ENCODE measurements at places on chromosomes 1 and 21. TPM values are rescaled to one million over a fixed set of nuclear protein-coding genes. Genes with fewer than 3 reads are reported as not detected.

DNA sequence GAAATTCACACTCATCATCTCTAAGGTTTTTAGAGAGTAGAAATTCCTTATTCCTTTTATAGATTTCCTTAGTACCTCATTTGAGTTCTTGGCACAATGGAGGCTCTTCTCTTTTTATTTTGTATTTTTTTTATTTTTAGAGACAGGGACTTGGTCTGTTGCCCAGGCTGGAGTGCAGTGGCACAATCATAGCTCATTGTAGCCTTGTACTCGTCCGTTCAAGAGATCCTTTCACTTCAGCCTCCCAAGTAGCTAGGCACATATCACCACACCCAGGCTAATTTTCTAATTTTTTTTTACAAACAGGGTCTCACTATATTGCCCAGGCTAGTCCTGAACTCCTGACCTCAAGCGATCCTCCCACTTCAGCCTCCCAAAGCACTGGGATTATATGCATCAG, 29.6 kb downstream of the RGL1 start:
- no peak overlapping the region for H3K4me3 ChIP-seq
- no peak overlapping the region for H3K27ac ChIP-seq
- DNase-seq, result no peak
- no peaks in the 10 kb centered on the region for H3K27me3 ChIP-seq
- peaks cover 7% of the 10 kb centered on the region for H3K4me1 ChIP-seq

- DNase-seq, result no peak
- H3K4me1 ChIP-seq, result peaks cover 6% of the 10 kb centered on the region
- no peaks in the 10 kb centered on the region for H3K27me3 ChIP-seq
- no peaks in the 10 kb centered on the region for H3K36me3 ChIP-seq
- no peak overlapping the region for H3K27ac ChIP-seq
These were observed 141.3 kb downstream of the TNR start for GRCh38 chr1:175602026-175602585.

GRCh38 chr1:50783286-50783685, 176.8 kb downstream of the FAF1 start:
- no peaks in the 10 kb centered on the region for H3K4me1 ChIP-seq
- peak overlapping the region; percentile 17 for H3K4me3 ChIP-seq
- DNase-seq, result no peak
- H3K36me3 ChIP-seq, result no peaks in the 10 kb centered on the region

GRCh38 chr21:41926117-41926806, 27.6 kb downstream of the C2CD2 start:
- no peak for DNase-seq
- peak overlapping the region; percentile 60 for H3K27ac ChIP-seq
- H3K27me3 ChIP-seq, result no peaks in the 10 kb centered on the region
- peaks cover 3% of the 10 kb centered on the region for H3K4me1 ChIP-seq
- no peaks in the 10 kb centered on the region for H3K36me3 ChIP-seq

DNA sequence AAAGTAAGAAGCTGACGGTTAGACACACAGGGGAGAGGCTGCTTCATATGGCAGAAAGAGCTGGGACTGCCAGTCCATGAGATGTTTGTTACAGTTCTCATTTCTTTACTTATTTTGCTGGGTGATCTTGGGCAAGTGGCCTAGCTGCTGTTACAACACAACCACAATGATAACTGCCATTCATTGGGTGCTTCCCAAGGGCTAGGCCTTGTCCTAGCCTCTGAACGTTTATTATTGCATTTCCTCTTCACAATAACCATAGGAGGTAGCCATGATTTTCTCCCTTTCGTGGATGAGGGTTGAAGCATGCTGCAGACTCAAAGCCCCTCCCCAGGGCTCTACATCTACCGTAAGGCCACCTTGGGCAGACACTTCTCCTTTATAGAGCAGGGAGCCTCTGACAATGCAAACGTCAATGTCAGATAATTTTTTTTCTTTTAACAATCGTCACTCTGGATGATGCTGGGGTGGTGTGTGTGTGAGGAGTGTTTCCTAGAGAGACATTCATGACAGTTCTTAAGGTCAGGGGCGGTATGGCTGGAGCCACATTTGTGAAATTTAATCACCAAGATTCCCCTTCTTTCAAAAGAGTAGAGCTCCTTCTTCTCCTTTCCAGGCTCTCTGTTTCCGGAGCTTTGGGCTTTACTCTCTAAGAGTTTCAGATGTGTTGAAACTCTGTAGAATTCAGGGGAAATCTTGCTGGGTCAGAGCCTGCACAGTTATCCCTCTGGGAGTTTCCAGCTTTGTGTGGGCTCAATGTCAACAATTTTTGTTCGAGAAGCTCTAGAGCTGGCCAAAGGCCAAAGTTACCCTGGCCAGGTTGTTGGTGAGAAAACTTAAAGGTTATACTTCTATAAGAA, 138.5 kb upstream of the SGIP1 start:
- H3K4me1 ChIP-seq, result no peaks in the 10 kb centered on the region
- H3K27me3 ChIP-seq, result no peaks in the 10 kb centered on the region
- no peak overlapping the region for H3K27ac ChIP-seq
- no peak overlapping the region for H3K4me3 ChIP-seq
- no peaks in the 10 kb centered on the region for H3K36me3 ChIP-seq

DNA sequence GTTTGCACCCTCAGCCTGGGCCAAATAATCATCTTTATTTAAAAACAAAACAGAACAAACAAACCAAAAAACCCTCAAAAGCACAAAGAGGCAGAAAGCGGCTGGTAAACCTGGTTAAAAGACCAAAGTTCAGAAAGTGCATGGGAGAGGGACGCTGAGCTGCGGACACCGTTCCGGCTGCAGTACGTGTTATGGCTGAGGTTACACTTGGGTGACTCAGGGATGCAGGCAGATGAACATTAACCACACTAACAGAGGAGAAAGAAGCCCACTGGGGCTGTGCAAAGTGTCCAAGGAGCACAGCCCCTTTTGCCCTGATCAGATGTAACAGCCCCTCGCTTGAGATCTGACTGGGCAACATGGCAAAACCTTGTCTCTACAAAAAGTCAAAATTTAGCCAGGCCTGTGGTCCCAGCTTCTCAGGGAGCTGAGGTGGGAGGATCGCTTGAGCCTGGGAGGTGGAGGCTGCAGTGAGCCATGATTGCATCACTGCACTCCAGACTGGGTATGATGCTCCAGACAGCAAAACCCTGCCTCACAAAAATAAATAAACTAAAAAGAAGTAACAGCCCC, 28.3 kb downstream of the GPR157 start:
- H3K27ac ChIP-seq, result no peak overlapping the region
- no peaks in the 10 kb centered on the region for H3K36me3 ChIP-seq
- no peak overlapping the region for H3K4me3 ChIP-seq
- H3K27me3 ChIP-seq, result no peaks in the 10 kb centered on the region
- no peak for DNase-seq

Gene TACSTD2
- not detected for total RNA-seq

- H3K27ac ChIP-seq, result no peak overlapping the region
- no peaks in the 10 kb centered on the region for H3K36me3 ChIP-seq
- peaks cover 48% of the 10 kb centered on the region for H3K27me3 ChIP-seq
- no peaks in the 10 kb centered on the region for H3K4me1 ChIP-seq
- H3K4me3 ChIP-seq, result no peak overlapping the region
These were observed 12.7 kb downstream of the EPHA10 start for GRCh38 chr1:37752213-37752582.

DNA sequence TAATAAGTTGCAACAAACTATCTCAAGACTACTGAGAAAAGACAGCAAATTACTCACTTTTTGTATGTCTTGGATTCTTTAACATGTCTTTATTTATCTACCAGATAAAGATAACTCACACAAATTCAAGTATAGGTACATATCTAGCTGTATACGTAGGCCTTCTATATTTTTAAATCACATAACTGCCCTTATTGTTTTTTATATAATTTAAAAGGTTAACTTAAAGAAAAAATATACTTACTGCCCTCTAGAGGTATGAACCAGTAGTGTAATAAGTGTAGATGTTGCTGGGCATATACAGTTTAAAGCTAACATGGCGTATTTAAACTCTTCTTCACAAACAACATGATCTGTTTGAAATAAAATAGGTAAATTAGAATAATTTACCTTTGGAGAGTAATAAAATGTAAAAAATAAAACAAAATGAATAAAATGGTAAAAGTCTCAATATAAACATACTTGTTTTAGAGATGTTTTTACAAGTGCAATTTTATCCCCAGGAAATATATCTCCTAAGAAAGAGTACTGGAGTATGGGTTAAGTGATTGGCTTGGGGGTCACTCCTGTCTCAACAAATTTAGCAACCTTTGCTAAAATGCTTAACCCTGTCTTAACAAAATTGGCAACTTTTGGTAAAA, 235.2 kb downstream of the KCNT2 start:
- no peaks in the 10 kb centered on the region for H3K27me3 ChIP-seq
- H3K4me1 ChIP-seq, result no peaks in the 10 kb centered on the region
- H3K27ac ChIP-seq, result no peak overlapping the region
- H3K36me3 ChIP-seq, result no peaks in the 10 kb centered on the region
- DNase-seq, result no peak
- no peak overlapping the region for H3K4me3 ChIP-seq

Gene NR5A2
- total RNA-seq, result 0.51 TPM

DNA sequence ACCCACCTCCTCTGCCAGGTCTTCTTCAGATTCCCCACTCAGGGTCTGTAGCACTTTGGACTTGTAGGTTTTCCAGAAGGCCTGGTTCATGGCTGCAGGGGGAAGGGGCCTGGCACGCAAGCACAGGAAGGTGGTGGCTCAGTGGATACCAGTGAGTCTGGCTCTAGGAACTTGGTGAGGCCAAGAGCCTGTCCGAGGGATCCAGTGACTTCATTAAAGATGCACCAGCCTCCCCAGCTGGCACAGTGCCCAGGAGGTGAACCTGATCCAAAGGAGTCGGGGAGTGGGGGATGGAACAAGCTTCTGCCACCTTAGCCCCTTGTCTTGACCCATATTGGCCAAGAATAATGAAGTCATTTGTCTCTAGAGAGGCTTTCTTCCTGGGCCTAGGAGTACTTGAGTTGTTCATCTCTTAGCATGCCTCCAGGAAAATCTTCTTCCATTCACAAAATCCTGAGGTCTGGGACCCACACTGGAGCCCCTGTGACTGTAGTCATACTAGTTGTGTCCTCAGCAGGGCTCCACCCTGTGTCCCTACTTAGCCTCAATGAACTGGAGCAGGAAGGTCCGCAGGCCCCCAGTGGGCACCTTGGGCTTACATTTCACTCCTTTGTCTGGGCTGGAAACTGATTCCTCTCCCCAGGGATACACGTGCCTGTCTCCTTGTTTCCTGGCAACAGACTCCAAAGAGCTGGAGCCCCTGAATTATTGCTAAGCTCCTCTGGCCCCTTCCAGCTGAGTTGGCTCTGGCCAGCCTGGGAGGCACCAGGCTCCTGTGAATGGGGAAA, at the start of gene C1orf232:
C1orf232 (minus strand) TSS at position 554 of the 788 bp plus-strand sequence; CDS start at position 90, 464 bp downstream.
- H3K27me3 ChIP-seq, result no peaks in the 10 kb centered on the region
- H3K4me3 ChIP-seq, result peak within 1 kb of the TSS; percentile 73
- H3K36me3 ChIP-seq, result no peaks in the 10 kb centered on the region
- peak within 1 kb of the TSS; percentile 84 for H3K27ac ChIP-seq
- peaks cover 12% of the 10 kb centered on the region for H3K4me1 ChIP-seq

DNA sequence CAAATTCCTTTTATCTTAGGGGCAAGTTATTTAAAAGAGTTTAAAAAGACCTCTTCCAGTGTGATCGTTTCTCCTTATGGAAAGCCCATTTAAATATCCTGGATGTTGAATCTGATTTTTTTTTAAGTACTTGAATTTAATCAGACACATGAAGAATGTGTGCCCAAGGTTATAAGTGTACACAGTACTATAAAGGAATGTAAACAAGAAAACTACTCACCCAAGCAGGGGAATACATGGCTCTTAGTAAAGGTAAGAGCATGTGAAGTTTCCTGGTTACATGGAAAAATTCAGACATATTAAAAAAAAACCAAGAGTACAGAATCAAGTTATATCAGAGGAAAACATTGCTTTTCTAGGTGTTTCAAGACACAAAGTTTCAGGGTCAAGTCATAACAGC, 546.9 kb downstream of the MATN1 start:
- no peaks in the 10 kb centered on the region for H3K36me3 ChIP-seq
- H3K27ac ChIP-seq, result no peak overlapping the region
- H3K27me3 ChIP-seq, result no peaks in the 10 kb centered on the region
- H3K4me3 ChIP-seq, result no peak overlapping the region
- no peak for DNase-seq
- H3K4me1 ChIP-seq, result no peaks in the 10 kb centered on the region

Gene TRPM2
- 1.4 TPM for total RNA-seq
